ENCODE measurements at places on chromosomes 11 and 22.
A peak's percentile ranks its signal among the peaks of the same experiment; 100 is the strongest.

- no peak for DNase-seq
Observed at GRCh38 chr22:37127350-37127878, 17.9 kb upstream of the TMPRSS6 start.

DNA sequence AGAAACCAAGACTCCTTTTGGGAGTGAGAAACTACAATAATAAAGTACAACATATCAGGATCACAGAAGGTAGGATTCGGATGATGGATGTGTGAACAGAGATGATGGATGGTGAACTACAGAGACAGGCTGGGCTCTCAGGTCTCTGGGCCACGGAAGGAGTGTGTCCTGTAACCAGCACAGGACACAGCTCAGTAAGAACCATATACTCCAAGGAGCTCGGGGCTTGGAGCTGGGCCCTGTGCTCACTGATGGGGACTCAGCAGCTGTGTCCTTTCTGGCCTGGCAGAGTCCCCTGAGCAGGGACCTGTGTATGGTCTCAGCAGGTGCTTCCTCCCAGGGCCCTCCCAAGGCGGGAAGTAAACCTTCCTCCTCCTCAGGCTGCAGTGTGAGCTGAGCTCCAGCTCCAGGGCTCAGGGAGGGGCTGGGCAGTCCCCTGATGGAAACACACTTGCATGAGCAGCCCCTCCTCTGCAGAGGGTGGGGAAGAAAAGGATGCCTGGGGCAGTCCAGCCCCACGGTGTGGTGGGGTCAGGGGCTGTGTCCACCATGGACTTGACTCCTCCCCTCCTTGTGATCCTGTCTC, 39.8 kb upstream of the TOP3B start:
- DNase-seq, result no peak

DNA sequence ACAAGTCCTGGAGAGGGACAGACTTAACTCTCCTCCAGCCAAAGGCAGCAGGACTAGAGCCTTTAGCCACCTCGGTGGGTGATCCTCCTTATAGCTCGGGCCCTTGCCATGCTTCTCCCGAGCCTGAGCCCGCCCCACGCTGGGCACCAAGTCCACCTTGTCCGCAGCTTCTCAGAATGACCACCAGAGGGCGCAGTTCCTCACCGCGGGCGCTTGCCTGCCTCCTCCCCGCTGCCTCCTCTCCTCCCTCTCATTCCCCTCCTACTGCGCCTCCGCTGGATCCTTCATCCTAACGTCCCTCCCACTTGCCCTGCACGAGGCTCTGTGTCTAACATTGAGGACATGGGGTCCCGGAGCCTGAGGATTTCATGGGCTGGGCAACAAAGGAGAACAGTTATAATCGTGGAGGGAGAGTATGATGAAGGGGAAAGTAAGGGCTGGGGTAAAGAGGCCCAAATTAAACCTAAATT, 11.3 kb upstream of the MOGAT2 start:
- DNase-seq, result peak; percentile 85

DNA sequence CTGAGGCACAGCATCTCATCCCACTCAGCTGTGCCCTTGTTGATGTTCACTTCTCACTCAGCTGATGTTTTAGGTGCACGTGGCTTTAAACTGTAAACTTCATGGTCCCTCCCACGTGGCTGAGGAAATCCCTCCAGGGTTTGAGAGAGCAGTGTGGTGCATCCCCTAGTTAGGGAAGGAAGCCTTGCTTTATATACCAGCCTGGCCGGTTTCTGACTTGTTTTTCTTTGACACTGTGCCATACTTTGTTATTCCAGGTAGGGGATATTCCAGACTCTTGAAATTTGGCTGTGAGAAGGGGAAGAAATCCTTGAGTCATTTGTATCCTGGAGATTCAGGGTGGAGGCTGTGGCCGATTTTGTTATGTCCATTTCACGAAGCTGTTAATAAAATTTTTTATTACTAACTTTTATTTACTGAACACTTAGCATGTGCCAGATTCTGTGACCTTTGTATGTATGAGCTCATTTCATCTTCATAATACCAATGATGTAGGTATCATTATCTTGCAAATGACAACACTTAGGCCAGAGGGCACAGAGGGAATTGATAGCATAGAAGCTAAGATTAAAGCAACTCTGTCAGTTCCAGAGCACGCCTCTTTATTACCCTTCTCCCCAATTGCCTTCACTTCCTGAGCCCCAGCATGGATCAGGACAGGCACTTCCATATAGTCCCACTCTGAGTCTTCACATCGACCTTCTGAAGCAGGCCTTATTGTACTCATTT, 116.6 kb downstream of the NAV2 start:
- no peak for DNase-seq

- no peak for DNase-seq
Observed at GRCh38 chr11:87739766-87740165, 435.5 kb downstream of the RAB38 start.

DNA sequence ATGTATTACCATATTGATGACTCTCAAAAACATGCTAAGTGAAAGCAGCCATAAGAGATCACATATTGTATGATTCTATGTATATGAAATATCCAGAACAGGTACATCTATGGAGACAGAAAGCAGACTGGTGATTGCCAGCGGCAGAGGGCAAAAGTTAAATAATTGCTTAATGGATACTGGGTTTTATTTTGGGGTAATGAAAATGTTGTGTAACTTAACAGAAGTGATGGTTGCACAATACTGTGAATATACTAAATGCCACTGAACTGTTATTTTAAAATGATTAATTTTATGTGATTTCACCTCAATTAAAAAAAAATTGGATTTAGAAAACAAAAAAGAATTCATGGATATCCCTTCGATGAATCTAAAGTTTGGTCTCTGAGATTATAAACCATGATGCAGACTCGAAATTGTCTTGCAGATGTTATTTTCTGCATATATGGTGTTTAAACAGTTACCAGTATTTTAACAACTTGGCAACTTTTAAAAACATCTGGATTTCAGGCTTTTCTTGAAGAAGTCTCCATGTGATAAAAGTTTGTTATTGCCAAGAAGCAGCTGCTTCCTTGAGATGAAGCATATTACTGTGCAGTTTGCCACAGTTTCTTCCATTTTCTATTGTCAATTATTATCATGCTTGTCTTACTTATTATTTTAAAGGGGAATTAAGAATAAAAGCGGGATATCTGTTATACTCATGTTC, 38.1 kb downstream of the LARGE2 start:
- no peak for DNase-seq
